EH (cell line): ENCODE measurements at places on chromosomes 5 and 9.

DNA sequence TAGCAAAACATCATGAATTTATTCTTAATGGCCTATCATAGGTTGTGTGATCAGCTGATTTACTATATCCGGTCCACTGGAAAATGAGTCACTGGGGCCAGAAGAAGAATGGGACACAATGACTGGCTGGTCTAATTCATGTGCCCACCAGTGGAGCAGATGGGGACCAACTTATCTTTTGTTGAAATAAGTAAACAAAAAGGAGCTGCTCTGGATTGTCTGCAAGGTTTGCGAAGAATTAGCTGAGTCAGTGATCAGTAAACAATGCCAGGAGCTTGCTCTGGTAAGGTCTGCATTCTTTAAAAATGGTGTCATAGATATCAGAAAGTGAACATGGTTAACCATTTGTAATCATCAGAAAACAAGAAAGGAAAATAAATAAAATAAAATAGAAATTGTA is 128.0 kb downstream of the RASEF start:
- DNase-seq: peak; percentile 2

- DNase-seq: no peak
These were observed 7.0 kb downstream of the UNC5A start for GRCh38 chr5:176817369-176817840.

DNA sequence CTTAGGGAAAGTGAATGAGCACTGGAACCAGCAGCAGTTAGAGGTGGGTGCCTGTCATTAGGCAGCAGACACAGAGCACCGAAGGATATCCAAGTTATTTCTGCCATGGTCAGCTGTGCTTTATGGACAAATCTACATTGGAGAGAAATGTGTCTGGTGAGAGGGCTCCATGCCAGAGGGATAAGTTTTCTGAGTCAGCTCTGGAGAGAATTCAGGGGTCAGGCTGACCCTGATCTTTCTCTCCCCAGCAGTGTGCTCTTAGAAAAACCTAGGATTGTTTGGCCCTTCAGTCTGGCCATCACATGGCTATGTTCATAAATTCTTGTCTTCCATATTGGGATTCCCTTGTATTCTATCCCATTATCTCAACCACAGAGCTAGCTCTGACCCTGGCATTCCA is 8.9 kb upstream of the IL17B start:
- DNase-seq: peak; percentile 98

- DNase-seq: no peak
These were observed 226.9 kb downstream of the MAN2A1 start for GRCh38 chr5:109916481-109917153.

DNA sequence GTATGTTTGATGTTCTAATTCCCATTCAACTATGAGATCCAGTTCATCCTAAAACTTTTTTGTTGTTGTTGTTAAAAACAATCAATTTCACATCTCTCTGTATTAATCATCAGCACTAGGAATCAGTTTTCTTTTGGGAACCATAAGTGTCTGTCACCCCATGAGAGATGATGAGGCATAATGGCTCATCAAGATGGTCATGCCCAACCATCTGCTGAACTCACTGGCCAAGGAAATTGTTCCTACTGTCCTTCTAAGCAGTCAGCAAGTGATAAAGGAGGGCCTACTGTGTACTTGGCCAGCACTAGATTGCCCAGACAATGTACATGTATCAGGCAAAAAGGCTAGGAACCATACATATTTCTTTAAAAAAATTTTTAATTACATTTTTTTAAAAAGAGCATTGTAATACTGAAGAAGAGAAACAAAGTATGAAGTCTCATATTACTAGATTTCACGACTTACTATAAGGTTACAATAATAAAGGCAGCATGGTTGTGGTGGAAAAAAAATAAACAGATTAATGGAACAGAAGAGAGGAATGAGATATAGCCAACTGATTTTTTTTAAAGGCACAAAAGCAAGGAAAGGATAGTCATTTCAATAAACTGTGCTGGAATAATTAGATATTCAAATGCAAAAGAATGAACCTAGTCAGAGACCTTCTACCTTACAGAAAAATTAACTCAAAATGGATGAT is 458.3 kb downstream of the SPOCK1 start:
- peak; percentile 65 for DNase-seq

GRCh38 chr5:141637123-141637766 is 448 bp downstream of the RELL2 start:
- no peak for DNase-seq
